Spinal cord (tissue), 10 donors: ENCODE measurements at places on chromosomes 6 and 20. TPM values are rescaled to one million over a fixed set of nuclear protein-coding genes. Genes with fewer than 3 reads are reported as not detected.

Gene MYB
- 3.9 TPM for total RNA-seq

Gene DYNLT1
- total RNA-seq: 93.4 TPM

Gene ZBTB12
- 7.8 TPM for total RNA-seq

Gene CGA
- total RNA-seq: not detected

Gene LHFPL5
- 0.44 TPM for total RNA-seq

Gene TRIM40
- 0.17 TPM for total RNA-seq

Gene PTK6
- total RNA-seq: not detected

Gene PERP
- 7.3 TPM for total RNA-seq

Gene MAPK13
- 2.8 TPM for total RNA-seq

Gene MUC21
- total RNA-seq: not detected

Gene HELZ2
- total RNA-seq: 9.9 TPM

Gene LST1
- 15.2 TPM for total RNA-seq

Gene LBP
- not detected for total RNA-seq

Gene NRSN1
- total RNA-seq: 3.2 TPM

Gene CST2
- total RNA-seq: not detected

Gene CAGE1
- total RNA-seq: 0.10 TPM

Gene OOEP
- total RNA-seq: not detected

Gene RGS17
- 8.9 TPM for total RNA-seq

Gene PPP1R3G
- 2.2 TPM for total RNA-seq

Gene NPEPL1
- 22.0 TPM for total RNA-seq

Gene ANKRD66
- 0.69 TPM for total RNA-seq

Gene ZSCAN16
- total RNA-seq: 9.5 TPM

Gene BPIFB1
- total RNA-seq: not detected

Gene SPTLC3
- 29.3 TPM for total RNA-seq

Gene PAX1
- total RNA-seq: 0.20 TPM

Gene DAAM2
- 95.6 TPM for total RNA-seq

Gene BHLHE23
- not detected for total RNA-seq

Gene ZNF311
- 3.1 TPM for total RNA-seq

Gene TNNC2
- 2.4 TPM for total RNA-seq

Gene RSPO3
- 3.9 TPM for total RNA-seq

Gene OXT
- total RNA-seq: not detected

Gene KIAA0408
- total RNA-seq: 71.0 TPM

Gene CST5
- total RNA-seq: not detected
